ENCODE measurements at places on chromosomes 16 and 17.
A peak's percentile ranks its signal among the peaks of the same experiment; 100 is the strongest.

- no peak for DNase-seq
These were observed 512.4 kb downstream of the CDH13 start for GRCh38 chr16:83138976-83139690.

DNA sequence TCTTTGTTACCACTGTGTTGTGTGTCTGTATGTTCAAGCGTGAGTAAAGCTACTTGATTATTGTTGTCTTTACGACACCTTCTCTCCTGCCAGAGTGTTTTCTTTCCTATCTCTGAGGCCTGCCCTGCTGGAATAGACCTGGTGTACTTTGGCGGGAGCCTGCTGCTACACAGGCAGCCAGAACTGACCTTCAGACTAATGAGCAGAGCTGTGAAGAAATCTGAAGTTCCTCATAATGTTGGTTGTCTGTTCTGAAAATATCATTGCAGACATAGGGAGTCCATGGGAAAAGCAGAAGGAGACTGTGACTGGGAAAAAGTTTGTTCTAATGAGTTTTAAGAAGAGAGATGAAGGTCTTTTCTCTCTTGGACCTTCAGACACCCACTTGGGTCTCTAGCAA lies 9.8 kb downstream of the RHOT1 start:
- DNase-seq: no peak

- DNase-seq: no peak
These were observed 721.5 kb downstream of the MAF start for GRCh38 chr16:78879011-78879410.

DNA sequence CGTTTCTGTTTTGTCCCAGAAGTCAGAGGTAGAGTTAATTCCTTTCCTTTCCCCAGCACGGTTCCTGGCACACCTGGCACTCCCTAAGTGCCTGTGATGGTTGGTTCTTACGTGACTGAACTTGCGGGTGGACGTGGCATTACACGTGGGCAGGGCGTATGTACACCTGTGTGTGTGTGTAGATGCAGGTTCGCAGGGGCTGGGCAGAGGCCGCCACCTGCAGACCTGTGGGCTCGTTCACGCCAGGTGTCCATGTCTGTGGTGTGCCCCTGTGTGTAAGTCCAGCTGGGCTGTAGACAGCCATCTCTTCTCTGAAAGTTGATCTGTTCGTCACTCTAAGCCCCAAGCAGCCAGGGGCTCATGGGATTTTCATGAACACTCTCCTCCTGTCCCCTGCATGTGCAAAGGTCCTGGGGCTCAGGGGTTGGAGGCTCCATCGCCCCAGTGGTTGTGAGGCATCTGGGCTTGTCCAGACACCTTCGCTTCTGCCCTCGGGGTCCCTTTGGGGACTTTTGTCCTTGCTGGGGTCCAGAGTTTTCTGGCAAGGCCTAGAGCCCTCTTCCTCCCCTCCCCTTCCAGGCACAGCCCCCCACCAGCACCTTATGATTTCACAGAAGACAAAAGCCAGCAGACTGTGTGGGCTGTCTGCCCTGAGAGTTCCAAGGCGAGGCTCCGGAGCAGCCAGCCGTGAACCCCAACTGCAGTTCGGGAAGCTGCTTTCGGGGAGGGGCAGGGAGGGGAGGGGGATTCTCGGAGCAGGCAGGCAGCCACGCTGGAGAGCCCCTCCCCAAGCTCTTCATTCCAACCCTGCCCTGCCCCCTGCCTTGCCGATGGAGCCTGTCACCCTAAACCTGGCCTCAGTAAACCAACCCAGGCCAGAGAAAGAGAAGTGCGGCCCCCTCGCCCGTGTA lies 5.4 kb upstream of the FSCN2 start:
- DNase-seq: no peak

GRCh38 chr16:17269439-17269838 lies 201.3 kb downstream of the XYLT1 start:
- DNase-seq: no peak

GRCh38 chr17:49527927-49528651 lies 33.0 kb downstream of the NGFR start:
- no peak for DNase-seq

DNA sequence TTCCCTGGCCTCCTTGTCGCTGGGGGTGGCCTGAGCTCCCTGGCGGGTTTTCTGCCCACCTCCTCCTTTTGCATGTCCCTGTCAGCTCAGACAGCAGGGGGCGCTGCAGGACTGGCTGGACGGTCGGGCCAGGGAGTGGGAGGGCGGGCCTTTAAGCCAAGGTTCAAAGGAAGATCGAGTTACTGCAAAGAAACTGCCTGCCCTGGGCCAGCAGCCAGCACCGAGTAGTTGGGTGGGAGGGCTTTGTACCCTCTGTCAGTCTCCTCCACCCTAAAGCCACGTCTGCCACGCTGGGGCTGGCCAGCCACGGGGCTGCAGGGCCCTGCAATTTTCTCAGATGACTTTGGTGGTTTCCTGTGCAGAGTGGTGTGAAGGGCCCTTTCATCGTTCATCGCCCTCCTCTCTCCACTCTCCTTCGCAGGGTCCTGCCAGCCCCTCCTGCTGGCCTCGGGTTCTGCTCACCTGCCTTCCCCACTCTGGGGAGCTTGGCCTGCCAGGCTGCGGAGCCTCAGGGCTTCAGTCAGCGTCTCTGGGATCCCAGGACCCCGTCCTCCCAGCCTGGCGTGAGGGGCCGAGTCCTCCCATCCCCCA lies 12.3 kb downstream of the GPR142 start:
- peak; percentile 93 for DNase-seq

GRCh38 chr16:89584768-89585549 lies 9.4 kb downstream of the CPNE7 start:
- DNase-seq: no peak

- DNase-seq: no peak
These were observed 6.6 kb upstream of the GHDC start for GRCh38 chr17:42200706-42201457.

DNA sequence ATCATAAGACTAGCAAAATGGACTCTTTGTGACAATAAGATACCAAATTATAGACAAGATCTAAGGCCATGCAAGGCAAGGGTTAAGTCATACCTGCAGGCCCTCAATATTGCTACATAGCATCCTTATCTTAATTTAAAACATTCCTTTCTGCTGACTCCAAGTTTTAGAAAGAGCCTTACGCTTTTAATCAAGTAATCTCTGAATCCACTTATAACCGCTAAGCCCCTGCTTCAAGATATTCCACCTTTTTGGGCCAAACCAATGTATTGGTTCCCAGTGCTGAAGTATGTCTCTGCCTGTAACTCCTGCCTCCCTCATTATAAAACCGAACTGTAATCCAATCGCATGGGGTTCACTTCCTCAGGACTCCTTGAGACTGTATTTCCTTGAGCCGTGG lies 255.4 kb downstream of the PHKB start:
- DNase-seq: no peak

GRCh38 chr17:19502517-19502916 lies 31.1 kb upstream of the SLC47A1 start:
- DNase-seq: no peak

- DNase-seq: no peak
These were observed 30.0 kb downstream of the ZNF469 start for GRCh38 chr16:88412766-88413165.

DNA sequence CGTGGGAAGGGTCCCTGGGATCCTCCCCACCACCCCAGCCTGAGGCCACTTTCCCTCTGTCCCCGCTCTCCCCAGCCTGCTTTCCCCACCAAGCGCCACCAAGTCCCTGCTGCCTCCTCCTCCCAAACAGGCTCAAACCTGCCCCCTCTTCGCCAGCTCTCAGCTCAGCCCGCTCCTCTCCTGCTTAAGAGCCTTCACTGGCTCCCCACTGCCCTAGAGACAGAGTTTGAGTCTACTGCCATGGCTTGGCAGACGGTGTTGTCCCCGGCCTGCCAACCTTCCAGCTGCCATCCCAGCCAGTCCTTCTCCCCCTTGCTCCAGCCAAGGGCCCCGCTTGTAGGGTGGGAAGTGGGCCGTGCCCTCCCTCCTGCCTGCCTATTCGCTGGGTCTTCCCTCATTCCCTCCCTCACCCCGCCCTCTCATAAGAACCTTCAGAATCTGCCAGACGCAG lies 11.1 kb downstream of the IL4R start:
- no peak for DNase-seq

DNA sequence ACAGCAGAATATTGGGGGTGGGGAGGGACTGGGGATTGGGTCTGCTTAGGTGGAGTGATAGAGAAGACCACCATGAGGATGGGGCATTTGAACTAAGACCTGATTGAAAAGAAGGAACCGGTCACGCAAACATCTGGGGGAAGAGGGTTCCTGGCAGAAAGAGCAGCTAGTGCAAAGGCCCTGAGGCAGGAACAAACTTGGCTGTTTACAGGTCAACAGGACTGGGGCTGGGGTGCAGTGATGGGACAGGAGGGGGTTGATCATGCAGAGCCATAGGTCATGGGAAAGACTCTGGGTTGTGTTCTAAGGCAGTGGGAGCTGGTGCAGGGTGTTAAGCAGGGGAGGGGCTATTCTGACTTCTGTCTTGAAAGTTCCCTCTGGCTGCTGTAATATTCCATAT lies 1.9 kb downstream of the DRG2 start:
- no peak for DNase-seq

DNA sequence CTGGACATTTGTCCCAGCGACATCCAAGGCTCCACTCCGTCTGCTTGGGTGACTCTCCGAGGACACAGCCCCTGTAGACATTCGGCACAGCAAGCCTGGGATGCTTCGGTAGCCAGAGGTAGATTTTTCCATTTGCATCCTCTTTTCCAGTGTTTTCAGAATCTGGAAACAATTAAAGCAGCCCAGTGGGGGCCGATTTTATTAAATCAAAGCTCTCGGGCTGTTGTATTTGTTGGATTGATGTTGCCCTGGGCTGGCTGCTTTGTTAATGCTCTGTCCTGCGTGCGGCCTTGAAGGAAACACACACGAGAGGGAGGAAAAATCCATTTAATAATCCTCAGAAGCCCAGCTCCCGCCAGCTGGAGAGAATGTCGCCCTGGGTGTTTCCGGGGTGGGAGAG lies 158.1 kb upstream of the CIBAR2 start:
- DNase-seq: no peak

- no peak for DNase-seq
These were observed 426.7 kb upstream of the CDH8 start for GRCh38 chr16:62462971-62463370.

- no peak for DNase-seq
These were observed 71.8 kb downstream of the IRF8 start for GRCh38 chr16:85970738-85971137.

DNA sequence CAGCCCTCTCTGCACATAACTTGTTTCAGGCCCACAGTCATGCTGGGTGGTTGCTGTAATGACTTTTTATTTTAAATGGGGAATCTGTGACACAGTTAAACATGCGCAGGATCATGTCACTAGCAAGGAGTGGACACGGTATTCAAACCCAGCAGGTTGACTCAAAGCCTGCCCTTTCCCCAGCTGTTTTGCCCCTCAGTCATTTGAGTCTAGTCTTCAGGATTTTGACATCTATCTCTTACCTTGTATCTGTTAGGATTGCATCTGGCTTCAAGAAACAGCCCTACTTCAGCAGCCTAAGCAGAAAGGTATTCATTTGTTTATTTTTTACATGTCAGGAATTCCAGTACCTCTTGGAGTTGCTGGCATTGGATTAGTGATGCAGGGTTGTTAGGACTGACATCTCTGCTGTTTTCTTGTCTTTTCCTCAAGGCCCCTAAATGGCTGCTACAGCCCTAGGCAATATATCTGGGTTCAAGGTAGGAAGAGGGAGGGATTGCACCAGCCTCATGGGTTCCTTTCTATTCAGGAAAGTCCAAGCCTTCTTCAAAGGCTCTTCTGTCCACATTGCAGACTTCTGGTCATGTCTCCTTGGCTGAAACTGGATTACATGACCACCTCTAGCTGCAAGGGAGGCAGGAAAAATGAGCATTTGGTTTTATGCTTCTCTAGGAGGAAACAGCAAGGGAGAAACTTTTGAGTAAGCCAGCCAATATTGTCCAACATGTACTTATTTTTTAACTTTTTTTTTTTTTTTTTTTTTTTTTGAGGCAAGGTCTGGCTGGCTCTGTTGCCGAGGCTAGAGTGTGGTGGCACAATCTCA lies 22.8 kb downstream of the ABCC1 start:
- no peak for DNase-seq

- DNase-seq: no peak
These were observed 221.0 kb downstream of the CCDC182 start for GRCh38 chr17:57523926-57524632.

- no peak for DNase-seq
These were observed 1.8 kb downstream of the SLC25A11 start for GRCh38 chr17:4938069-4938491.

DNA sequence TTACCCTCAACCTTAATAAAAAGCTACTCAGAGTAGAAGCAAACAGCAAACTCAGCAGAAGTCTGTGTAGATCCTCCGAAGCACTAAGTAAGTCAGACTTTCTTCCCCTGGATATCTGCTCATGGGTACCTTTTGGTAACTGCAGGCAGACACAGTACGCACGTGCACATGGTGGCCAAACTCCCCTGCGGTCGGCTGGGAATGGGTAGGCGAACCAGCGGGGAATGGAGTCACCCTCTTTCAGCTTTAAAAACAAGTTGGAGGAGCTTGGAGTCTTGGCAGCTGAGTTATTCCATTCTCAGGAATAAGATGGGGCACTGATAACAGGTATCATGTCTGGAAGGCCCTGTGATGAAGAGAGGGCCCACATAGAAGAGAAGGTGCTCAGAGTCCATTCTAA lies 16.3 kb downstream of the CYB561 start:
- DNase-seq: no peak

DNA sequence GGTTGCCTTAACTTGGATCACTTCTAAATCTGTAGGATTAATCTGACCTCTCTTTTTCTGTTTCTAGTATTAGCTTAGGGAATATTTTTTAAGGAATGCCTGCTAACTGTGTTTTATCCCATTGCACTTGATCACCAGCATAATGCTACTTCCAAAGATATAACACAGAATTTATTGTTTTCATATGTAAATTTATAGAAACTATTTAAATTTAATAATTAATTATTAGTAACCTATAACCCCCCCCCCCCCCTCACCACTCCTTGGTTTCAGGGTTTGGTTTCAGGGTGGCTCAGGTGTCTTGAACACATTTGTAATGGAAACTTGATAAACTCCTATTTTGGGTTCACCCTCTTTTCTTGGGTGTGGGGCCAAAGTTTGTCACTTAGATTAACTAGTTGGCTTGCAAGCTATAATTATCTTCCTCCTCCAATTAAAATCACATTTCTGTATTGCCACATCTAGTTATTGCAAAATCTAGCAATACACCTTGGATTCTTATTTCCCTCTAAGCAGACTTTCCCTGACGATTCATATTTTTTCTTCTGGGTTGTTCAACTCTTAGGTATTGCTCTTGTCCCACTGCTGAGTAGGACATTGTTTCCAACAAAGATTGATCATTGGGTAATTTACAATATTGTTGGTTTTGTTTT lies 18.3 kb downstream of the KRT12 start:
- DNase-seq: no peak

GRCh38 chr16:22674832-22675191 lies 139.2 kb upstream of the HS3ST2 start:
- no peak for DNase-seq

- DNase-seq: no peak
These were observed 577.0 kb upstream of the CDH11 start for GRCh38 chr16:65698791-65699321.

GRCh38 chr16:68447653-68448359 lies 502 bp downstream of the SMPD3 start:
- no peak for DNase-seq

Data from stimulated activated CD8-positive, alpha-beta memory T cell treated with anti-CD3 and anti-CD28 coated beads, Interleukin-4, amount 100 ng/mL, for 4 hours (primary cell).